ENCODE measurements at places on chromosomes 5 and 9. TPM values are rescaled to one million over a fixed set of nuclear protein-coding genes. Genes with fewer than 3 reads are reported as not detected.

DNA sequence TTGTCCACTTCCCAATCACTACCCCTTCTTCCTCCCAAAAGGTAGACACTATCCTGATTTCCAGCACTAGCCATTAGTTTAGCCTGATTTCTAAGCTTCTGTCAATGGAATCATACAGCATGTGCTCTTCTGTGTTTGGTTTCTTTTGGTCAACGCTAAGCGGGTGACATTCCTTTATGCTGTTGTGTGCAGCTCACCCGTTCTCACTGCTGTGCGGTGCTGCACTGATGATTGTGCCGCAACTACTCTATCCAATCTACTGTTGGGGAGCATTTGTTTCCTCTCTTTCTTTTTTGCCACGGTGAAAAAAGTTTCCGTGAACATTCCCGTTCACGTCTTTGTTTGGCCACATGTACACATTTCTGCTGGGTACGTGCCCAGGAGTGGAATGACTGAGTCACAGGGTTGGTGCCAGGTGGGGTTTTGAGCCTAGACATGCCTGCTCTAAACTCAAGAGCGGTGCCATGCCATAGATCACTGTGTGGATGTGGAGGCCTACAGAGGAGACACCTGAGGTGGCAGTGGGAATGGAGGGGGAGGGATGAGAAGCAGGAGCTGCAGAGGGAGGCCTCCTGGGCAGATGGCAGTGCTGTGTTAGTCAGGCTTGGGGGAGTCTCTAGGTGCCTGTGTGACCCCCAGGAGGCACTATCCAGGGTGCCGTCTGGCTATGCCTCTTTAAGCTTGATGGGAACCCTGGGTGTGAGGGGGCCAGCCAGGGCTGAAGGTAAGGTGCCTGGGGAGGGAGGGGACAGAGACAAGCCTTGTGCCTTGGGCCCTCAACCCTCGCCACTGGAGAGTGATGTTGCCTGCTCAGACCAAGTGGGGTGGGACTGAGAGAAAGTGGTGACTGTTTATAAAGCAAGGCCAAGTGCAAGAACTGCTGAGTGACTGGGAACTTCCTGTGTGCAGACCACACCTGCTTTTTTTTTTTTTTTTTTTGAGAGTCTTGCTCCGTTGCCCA lies 11.4 kb upstream of the ANKRD33B start:
- peak; percentile 33 for DNase-seq

DNA sequence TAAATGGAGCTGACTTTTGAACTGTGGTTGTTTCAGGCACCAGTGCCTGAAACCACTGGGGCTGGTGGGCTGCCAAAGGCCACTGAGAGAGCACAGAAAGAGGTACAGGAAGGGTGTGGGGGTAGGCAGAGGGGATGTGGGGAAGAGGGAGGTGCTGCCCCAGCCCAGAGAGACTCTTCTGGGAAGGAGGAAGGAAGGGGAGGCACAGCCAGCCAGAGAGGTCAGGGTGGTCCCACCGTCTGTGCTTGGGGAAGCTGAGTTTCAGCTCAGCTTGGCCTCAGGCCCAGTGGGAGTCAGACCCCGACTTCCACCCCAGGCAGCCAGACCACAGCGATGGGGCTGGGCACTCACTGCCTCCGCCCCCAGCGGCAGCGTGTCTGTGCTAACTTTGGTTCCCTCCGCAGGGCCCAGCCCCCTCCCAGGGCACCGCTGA lies 8.6 kb upstream of the PHYKPL start:
- no peak for DNase-seq

Gene RAB24
- total RNA-seq: 15.1 TPM

Gene TAF11L10
- total RNA-seq: not detected

Gene RALGPS1
- 1.6 TPM for total RNA-seq

Gene CCDC69
- 0.78 TPM for total RNA-seq

Gene SPATA31D4
- not detected for total RNA-seq

Gene MEF2C
- 32.1 TPM for total RNA-seq
